Stimulated activated CD4-positive, alpha-beta T cell treated with anti-CD3 and anti-CD28 coated beads, Interleukin-1b, Interleukin-23, amount 100 ng/mL, for 4 hours (primary cell): ENCODE measurements at places on chromosomes 11 and 22.

GRCh38 chr11:57422669-57423068 lies 4.3 kb downstream of the SLC43A3 start:
- no peak for DNase-seq

DNA sequence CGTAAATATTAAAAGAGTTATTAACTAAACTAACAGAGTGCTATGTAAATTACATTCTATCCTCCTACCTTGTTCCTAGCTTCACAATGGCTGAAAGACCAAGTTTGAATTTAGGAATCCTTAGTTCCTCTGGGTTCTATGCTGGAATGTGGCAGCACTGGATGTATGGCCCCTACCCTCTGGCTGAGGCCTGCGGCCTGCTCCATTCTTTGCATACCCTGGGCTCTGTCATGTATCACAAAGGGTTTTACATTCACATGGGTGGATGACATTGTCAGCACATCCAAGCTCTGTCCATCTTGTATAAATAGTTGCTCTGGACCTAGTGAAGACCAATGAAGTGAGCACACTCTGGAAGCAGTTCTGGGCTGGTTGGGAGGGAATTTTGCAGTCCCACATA lies 54.5 kb downstream of the AASDHPPT start:
- DNase-seq: no peak

DNA sequence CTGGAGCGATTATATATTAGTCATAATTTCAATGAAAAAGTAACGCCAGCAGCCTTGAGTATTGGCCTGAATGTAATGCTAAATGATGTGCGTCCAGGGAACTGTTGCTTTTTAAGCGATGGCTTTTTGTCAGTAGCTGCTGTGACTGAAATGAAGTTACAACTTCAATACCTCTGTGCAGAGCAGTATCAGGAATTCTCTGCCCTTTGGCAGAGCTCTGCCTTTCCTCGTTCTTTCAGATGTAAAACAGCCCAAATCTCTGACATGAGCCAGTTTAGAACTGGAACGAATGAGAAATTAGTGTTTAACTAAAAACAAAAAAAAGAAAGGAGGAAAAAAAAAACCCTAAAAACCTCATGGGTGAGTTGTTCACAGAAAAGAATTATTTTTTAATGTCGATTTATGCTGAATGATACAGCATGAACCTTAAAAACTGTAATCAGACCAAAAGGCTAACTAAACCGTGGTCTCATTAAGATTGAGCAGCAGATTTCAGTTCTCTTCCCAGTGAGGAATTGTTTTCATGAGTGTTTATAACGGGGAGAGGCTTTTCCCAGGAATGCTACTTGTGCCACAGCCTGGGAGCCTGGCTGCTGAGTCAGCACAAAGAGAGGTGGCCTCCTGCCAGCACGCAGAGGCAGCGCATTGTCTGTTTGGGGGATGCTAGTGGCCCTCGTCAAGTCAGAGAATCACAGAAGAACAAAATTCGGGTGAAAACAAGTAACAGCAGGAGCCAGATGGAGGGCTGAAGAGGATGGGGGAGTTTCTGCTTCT lies 146.2 kb upstream of the RASSF10 start:
- no peak for DNase-seq

DNA sequence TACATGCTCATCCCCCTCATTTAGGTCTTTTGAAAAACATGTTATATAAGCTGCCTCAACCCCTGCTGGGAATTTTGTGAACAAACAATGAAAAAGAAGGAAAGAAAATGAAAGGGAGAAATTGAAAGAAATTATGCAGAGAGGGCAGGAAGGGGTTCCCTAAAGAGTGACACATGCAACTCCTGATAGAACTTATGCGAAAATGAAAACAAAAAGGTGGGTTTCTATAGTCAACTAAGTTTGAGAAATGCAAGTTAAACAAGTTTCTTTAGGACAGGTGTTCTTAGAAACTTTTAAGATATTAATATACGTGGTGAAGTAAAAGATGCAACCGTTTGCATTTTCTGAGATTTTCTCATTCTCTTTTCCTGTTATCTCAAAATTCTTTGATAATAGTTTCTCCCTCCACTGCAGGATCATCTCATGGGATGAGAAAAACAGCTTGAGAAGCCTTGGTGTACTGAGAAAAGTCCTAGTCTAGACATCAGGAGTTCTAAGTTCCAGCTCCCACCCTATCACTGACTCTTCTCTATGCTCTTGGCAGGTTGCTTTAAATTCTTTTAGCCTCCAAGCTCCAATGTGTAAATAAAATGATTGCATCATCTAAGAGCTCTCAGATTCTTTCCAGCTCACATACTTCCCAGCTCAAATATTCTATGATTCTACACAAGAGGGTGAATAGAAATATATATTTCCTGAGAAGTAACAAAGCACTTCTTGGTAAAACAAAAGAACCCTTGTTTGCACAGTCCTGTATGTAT lies 109.2 kb downstream of the FAM76B start:
- no peak for DNase-seq

DNA sequence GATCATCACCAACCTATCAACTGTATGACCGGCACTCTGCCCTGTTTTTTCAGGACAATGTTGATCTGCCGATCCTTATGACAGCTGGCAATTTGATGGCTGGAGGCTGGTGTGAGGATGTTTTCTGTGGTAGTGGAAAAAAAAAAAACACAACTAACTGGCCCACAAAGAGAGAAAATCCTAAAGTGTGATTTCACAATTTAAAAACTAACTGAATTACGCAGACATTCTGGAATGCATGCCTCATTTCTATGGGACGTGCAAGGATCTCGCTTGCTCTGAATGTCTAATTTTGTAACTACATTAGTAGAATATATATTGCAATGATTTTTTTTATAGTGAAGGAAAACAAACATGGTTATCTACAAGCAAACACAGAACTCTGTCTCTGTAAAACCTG lies 590.5 kb downstream of the ETS1 start:
- no peak for DNase-seq

- no peak for DNase-seq
Measured at GRCh38 chr11:32830413-32830738, 649 bp downstream of the PRRG4 start.

GRCh38 chr11:119835753-119836152 lies 106.8 kb upstream of the NECTIN1 start:
- DNase-seq: no peak

DNA sequence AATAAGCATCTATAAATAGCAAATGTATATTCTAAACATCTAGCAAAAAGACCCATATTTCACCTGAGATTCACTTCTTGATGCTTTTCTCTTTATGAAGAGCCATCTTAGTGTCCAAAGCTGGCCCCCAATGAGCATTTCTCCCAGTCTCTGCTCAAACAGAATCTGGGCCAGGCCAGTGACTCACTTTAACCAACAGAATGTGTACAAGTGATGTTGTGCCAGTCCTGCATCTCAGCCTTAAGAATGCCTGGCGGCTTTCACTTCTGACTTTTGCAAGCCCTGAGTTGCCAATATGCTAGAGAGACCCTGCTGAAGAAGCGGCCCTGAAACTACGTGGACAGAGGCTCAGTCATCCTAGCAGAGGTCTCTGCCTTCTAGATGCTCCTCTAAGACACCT lies 6.9 kb upstream of the COPB1 start:
- no peak for DNase-seq

GRCh38 chr22:32803020-32803737 lies 1.7 kb downstream of the TIMP3 start:
- DNase-seq: no peak

- DNase-seq: no peak
Measured at GRCh38 chr11:130732476-130732875, 183.8 kb downstream of the SNX19 start.

DNA sequence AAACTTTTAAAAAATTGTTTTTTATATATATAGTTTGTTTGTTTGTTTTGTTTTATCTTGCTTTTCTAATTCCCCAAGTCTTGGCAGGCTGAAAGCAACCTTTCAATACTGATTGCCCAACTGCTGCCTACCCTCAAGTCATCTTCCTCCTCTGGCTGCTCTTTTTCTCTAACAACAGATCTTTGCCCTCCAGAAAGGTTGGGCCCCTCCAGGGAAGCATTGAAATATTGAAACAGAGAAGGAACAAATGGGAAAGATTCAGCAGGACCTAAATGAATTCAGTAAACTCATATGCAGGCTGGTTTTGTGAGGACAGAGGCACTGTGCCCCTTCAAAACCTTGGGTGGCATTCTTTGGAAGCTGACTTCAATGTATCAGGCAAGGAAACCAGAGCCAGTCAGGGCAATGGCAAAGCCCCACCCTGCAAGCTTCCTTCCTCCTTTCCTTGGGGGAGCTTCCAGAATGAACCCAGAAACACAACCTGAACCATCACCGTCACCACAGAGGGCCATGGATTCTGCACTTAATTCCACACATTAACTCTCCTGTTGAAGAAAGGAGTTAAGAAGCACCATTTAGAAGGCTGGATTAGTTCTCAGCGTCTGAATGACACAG lies 815 bp upstream of the MS4A6A start:
- no peak for DNase-seq

GRCh38 chr11:47523490-47524225 lies 29.3 kb downstream of the CELF1 start:
- no peak for DNase-seq

- DNase-seq: no peak
Measured at GRCh38 chr11:10927538-10927937, 69.7 kb upstream of the ZBED5 start.

- DNase-seq: no peak
Measured at GRCh38 chr11:9815486-9816136, 151.7 kb downstream of the SWAP70 start.

GRCh38 chr11:128938156-128938885 lies 4.3 kb downstream of the TP53AIP1 start:
- DNase-seq: no peak

- no peak for DNase-seq
Measured at GRCh38 chr11:12285106-12285505, 92.3 kb upstream of the PARVA start.

GRCh38 chr11:8011981-8012444 lies 24.9 kb downstream of the EIF3F start:
- no peak for DNase-seq

DNA sequence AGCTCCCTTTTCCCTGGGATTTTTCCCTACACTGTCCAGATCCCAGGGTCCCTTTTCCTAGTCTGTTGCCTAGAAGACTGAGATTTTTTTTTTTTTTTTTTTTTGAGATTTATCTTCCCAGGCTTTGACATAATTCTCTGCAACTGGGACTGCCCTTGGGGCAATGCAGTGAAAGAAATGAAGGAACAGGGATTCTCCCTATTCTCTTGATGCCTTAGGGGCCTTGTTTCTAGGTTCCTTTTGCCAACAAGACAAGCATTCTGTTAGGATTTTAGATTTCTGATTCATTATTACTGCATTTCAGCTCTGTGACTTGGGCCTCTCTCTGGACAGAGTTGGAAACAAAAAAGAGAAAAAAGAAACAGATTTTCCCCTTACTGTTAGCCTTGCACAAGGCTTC lies 47.3 kb downstream of the QSER1 start:
- DNase-seq: no peak

DNA sequence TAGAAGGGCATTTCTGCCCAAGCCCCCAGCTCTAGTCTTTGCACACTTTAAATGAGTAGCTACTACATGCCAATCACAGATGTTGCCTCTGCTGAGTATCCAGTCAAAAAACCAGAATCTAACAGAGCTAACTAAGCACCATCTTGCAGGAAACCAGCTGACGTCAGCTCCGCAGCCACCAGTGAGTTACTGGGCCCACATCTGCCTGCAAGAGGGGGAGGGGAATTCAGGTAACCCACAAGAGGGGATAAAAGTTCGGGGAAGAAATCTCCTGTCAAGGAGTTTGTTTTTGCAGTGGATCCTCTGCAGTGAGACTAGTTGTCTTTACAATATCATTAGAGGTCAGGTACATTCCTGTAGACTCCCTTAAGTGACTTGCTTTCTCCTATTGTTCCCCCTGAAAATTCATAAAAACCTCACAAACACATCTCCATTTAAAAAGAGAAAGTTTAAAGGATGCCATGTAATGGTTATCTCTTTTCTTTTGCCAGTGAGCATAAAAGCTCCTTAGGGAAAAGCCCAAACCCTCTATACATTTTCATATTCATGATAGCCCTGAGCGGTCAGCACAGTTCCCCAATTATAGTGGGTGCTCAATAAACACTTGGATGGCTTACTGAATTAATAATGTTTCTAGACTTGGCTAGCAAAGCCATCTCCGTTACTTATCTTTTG lies 9.3 kb downstream of the CD44 start:
- DNase-seq: no peak

- DNase-seq: no peak
Measured at GRCh38 chr22:24498824-24499223, 3.7 kb downstream of the UPB1 start.

DNA sequence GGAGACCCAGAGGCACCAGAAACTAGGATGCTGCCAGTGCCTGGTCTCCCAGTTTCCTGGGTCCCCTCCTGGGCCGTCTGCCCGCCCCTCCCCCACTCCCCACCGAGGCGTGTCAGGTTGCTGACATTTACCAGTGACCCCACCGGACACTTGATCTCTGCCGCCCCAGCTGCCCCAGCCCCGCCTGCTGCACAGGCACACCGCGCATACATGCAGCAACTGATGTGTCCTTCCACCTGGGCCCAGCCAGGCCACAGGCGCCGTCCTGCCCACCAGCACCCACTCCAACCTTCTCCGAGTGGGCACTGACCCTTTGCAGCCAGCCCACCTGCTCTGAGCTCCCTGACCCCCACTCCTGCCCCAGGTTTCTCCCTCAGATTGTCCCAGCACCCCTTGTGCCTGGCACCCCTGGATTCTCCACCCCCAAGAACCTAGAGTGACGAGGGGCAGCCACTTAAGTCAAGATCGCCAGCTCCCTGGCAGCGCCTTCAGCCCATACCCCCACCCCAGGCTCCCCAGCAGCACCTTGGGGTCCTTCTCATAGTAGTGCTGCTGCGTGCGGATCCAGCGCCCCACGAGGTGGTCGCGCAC lies 548 bp downstream of the PYGM start:
- no peak for DNase-seq

DNA sequence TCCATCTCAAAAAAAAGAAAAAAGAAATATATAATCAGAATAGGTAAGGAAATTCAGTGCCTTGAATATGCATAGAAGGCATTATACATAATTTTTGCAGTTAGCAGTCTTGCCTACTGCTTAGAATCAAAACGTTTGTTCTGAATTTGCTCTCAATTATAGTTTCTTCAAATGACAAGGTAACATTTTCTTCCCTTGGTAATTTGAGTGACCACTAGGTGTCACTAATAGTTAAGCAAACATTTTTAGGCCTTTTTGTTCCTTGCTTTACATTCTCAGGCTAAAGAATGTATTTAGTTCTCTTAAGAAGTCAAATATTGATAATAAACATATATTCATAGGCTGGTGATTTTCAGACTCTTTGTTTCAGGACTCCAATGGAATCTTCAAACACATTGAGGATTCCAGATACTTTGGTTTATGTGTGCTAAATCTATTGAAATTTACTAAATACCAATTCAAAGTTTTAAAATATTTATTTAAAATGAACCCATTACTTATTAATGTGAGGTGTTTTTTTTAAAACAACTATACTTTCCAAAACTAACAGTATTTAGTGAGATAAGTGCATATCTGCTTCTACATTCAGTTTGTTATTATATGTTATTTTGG lies 55.0 kb upstream of the DEPDC7 start:
- no peak for DNase-seq

DNA sequence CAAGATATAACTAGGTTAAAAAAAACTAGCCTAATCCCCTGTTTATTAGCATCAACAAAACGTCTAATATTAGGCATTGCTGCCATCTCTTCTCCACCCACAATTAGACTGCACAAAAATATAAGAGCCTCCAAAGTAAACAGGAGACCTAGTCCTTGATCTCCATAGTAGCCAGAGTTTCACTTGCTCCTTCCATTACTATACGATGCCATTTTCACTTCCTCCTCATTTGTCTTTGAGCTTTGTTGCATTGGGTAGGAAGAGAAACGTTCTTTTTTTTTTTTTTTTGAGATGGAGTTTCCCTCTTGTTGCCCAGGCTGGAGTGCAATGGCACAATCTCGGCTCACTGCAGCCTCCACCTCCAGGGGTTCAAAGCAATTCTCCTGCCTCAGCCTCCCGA lies 42.3 kb upstream of the RDX start:
- DNase-seq: no peak
